ENCODE measurements at places on chromosomes 1 and 21. TPM values are rescaled to one million over a fixed set of nuclear protein-coding genes. Genes with fewer than 3 reads are reported as not detected.

Gene SLAMF9
- total RNA-seq, result not detected

DNA sequence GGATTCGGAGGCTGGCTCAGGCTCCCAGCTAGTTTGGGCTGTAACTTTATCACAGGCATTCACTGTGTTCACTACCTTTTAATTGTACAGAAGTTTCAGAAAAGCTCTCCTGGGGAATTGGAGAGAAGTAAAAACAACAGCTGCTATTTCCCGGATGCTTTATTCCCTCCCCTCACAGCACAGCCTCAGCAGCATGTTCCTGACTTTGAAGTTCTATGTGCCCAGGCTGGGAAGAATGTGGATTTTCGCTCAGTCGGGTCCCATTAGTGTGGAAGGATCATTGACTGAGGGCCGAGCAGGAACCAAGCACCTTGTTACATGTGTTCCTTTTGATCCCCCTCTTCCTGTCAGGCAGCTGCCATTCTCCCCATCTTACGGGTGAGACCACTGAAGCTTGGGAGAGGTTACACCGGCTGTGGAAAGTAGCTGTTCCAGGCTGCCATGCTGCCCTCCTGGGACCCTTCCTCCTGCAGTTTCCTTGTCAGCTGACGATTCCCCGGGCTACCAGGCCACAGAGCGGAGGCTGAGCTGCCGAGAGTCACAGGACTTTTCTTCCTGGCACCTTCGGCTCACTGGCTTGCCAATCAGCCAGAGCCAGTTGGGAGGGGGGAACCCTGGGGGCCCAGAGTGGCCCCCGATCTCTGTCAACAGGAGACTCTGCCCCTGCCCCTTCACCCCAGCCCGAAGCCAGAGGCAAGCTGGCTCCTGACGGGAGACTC is 223.1 kb upstream of the TMEM51 start:
- H3K27me3 ChIP-seq, result peaks cover 33% of the 10 kb centered on the region
- H3K36me3 ChIP-seq, result peaks cover 2% of the 10 kb centered on the region
- DNase-seq, result no peak
- H3K4me3 ChIP-seq, result no peak overlapping the region

GRCh38 chr21:18655931-18656330 is 252.3 kb upstream of the TMPRSS15 start:
- no peak overlapping the region for H3K27ac ChIP-seq
- H3K4me1 ChIP-seq, result no peaks in the 10 kb centered on the region
- H3K36me3 ChIP-seq, result no peaks in the 10 kb centered on the region
- no peak overlapping the region for H3K4me3 ChIP-seq
- no peak for DNase-seq

Gene HEYL
- total RNA-seq, result 0.10 TPM

- peaks cover 2% of the 10 kb centered on the region for H3K36me3 ChIP-seq
- no peaks in the 10 kb centered on the region for H3K27me3 ChIP-seq
- peak overlapping the region; percentile 85 for H3K27ac ChIP-seq
- peak; percentile 38 for DNase-seq
- H3K4me3 ChIP-seq, result peak overlapping the region; percentile 69
Observed at GRCh38 chr1:226711976-226712741, 26.9 kb downstream of the ITPKB start.

- no peaks in the 10 kb centered on the region for H3K27me3 ChIP-seq
- H3K36me3 ChIP-seq, result peaks cover 6% of the 10 kb centered on the region
- H3K4me1 ChIP-seq, result peaks cover 40% of the 10 kb centered on the region
- no peak for DNase-seq
Observed at GRCh38 chr1:32797456-32797855, 19.7 kb downstream of the YARS1 start.

DNA sequence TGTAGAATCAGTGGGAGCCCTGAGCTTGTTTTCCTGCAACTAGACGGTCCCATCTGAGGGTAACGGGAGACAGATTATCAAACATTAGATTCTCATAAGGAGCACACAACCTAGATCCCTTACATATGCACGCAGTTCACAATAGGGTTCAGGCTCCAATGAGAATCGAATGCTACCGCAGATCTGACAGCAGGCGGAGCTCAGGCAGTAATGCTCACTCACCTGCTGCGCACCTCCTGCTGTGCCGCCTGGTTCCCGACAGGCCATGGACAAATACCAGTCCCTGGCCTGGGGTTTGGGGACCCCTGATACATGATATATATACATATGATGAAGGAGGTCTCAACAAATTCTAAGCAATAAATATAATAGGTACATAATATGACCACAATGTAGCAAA is 19.7 kb upstream of the SMIM12 start:
- no peak overlapping the region for H3K27ac ChIP-seq
- no peak for DNase-seq
- H3K4me1 ChIP-seq, result peaks cover 3% of the 10 kb centered on the region
- H3K36me3 ChIP-seq, result peaks cover 9% of the 10 kb centered on the region
- peaks cover 50% of the 10 kb centered on the region for H3K27me3 ChIP-seq

Gene BSDC1
- 177 TPM for total RNA-seq

DNA sequence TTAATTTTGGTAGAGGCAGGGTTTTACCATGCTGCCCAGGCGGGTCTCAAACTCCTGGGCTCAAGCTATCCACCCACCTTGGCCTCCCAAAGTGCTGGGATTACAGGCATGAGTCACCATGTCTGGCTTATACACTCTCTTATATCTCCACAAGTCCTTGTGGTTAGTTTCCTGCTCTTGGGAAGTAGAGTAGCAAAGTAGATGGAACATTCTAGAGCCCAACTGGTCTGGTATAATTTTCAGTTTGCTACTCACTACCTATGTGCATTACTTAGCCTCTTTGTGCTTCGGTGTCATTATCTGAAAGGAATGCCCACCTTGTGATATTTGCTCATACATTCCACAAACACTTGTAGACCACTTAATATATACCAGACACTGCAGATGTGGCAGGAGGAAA is 96.6 kb upstream of the IPO9 start:
- H3K4me3 ChIP-seq, result no peak overlapping the region
- no peak overlapping the region for H3K27ac ChIP-seq
- peaks cover 2% of the 10 kb centered on the region for H3K4me1 ChIP-seq
- H3K27me3 ChIP-seq, result peaks cover 36% of the 10 kb centered on the region

DNA sequence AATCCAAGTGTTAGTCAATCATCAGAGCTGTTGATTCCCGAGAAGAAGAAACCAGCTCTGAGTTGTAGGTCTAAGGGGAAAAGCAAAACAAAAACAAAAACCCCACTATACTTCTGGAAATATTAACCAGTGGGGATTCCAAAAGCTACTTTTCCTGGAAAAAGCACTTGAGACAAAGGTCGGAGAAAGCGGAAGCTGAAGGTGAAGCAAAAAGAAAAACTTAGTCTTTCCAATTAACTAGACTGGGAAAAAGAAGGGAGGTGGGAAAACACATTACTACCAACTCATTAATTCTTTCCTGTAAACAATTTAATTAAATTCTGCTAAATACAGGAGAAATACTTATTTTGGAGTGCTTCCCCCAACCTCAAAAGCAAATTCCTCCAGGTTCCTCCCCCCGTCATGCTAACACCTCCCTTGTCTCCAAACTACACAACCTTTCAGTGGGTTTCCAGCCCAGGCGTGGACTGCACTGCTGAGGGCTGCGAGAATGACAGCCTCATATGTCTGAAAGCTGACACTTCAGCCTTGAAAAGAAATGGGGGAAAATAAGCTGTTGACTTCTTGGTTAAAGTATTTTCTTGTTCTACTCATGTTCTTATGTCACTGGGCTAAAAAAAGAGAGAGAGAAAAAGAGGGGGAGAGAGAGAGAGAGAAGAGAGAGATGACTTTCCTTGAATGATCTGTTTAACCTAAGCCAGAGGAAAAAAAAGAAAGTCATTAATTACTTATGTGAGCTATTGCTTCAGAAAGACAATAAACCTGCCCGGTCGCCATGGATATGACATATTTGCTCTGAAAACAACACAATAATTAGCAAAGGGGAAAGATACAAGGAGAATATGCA is 5.1 kb downstream of the CASZ1 start:
- H3K4me3 ChIP-seq, result no peak overlapping the region
- DNase-seq, result no peak
- H3K27me3 ChIP-seq, result peaks cover 45% of the 10 kb centered on the region
- no peak overlapping the region for H3K27ac ChIP-seq
- peaks cover 15% of the 10 kb centered on the region for H3K4me1 ChIP-seq
- H3K36me3 ChIP-seq, result peaks cover 3% of the 10 kb centered on the region

DNA sequence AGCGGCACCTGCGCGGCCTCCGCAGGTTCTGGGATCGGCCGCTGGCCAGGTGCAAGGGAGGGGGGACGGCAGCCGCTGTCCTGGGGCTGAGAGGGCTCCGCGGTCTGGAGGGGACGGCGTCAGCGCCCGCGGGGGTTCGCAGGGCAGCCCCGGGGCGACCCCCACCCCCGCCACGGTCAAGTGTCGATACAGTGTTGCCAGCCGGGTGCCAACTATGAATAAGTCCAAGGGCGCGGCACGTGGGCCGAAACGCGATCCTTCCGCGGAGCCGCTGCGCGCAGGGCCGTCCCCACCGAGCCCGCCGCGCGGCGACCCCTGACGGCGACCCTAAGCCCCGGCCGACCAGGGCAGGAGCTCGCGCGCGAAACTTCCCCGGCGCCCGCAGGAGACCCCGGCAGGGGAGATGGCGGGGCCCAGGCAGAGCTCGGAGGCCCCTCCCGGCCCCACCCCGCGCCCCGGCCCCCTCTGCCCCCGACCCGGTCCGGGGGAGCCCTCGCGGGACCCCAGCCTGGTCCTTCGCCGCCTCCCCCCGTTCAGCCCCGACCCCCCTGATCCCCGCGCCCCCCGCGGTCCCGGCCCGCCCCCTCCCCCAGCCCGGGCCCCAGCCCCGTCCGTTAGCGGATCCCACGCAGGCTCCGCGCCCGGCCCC is 586 bp upstream of the AGPAT3 start:
- peaks cover 30% of the 10 kb centered on the region for H3K4me1 ChIP-seq
- H3K4me3 ChIP-seq, result peak overlapping the region; percentile 70
- H3K27ac ChIP-seq, result no peak overlapping the region
- no peaks in the 10 kb centered on the region for H3K36me3 ChIP-seq

DNA sequence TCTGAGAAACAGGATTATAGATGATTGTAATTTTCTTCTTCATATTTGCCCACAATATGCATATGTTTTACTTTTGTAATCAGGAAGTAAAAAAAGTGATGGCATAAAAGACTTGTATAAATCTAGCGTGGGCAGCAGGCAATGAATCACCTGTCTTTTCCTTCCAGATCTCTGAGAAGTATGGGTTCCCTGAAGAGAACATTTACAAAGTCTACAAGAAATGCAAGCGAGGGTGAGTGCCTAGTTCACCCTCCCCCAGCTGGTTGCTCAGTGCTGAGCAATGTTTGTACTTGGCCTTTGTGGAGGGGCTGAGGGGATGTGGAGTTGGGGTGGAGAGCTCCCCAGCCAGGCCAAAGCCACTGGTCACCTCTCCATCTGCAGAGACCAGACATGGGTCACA is 30.7 kb downstream of the GRHL3 start:
- H3K4me3 ChIP-seq, result no peak overlapping the region
- DNase-seq, result no peak
- H3K4me1 ChIP-seq, result peaks cover 10% of the 10 kb centered on the region
- peaks cover 7% of the 10 kb centered on the region for H3K27me3 ChIP-seq
- H3K36me3 ChIP-seq, result no peaks in the 10 kb centered on the region
- H3K27ac ChIP-seq, result peak overlapping the region; percentile 56

- H3K4me3 ChIP-seq, result no peak overlapping the region
- DNase-seq, result no peak
- peaks cover 2% of the 10 kb centered on the region for H3K4me1 ChIP-seq
- H3K27me3 ChIP-seq, result no peaks in the 10 kb centered on the region
- peak overlapping the region; percentile 8 for H3K27ac ChIP-seq
- H3K36me3 ChIP-seq, result no peaks in the 10 kb centered on the region
Observed at GRCh38 chr1:9164532-9164900, 35.6 kb upstream of the GPR157 start.

DNA sequence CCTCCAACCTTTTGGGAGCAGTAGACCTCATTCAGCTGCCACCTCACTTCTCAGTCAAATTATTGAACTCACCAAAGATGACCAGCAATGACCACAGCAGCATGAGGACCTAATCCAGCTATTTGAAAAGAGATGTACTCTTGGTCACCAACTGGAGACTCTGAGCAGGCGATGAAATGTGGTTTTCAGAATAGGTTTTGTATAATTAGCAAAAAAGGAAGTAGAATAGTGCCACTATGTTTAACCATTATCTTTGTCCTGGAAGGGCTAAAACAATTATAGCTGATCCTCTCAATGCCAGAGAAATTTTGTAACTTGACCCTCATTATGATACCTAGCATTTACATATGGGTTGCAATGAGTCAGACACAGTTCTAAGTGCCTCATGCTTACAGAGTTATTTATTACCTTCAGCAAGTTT is at the start of gene FCRL2:
Gene FCRL2 (minus strand): TSS at position 162 of the 421 bp plus-strand sequence. CDS start 59 bp downstream, at position 103.
- no peak for DNase-seq
- H3K4me1 ChIP-seq, result no peaks in the 10 kb centered on the region
- no peaks in the 10 kb centered on the region for H3K36me3 ChIP-seq
- peaks cover 7% of the 10 kb centered on the region for H3K27me3 ChIP-seq

GRCh38 chr1:195580988-195581387 is 1027.3 kb downstream of the KCNT2 start:
- no peaks in the 10 kb centered on the region for H3K36me3 ChIP-seq
- no peak overlapping the region for H3K4me3 ChIP-seq
- no peak overlapping the region for H3K27ac ChIP-seq

- peaks cover 3% of the 10 kb centered on the region for H3K4me1 ChIP-seq
- H3K27me3 ChIP-seq, result peaks cover 9% of the 10 kb centered on the region
Observed at GRCh38 chr1:98221923-98222322, 301.1 kb upstream of the DPYD start.

GRCh38 chr1:208059409-208060001 is 148.6 kb upstream of the CD34 start:
- DNase-seq, result no peak
- peaks cover 77% of the 10 kb centered on the region for H3K27me3 ChIP-seq
- H3K27ac ChIP-seq, result no peak overlapping the region
- peaks cover 5% of the 10 kb centered on the region for H3K36me3 ChIP-seq
- peaks cover 4% of the 10 kb centered on the region for H3K4me1 ChIP-seq

- no peak overlapping the region for H3K27ac ChIP-seq
- no peaks in the 10 kb centered on the region for H3K27me3 ChIP-seq
- DNase-seq, result no peak
- H3K36me3 ChIP-seq, result no peaks in the 10 kb centered on the region
- no peak overlapping the region for H3K4me3 ChIP-seq
Observed at GRCh38 chr1:38875811-38876210, 2.7 kb upstream of the MYCBP start.

GRCh38 chr1:37455516-37455915 is 18.9 kb upstream of the ZC3H12A start:
- no peak overlapping the region for H3K27ac ChIP-seq
- no peaks in the 10 kb centered on the region for H3K36me3 ChIP-seq
- H3K27me3 ChIP-seq, result no peaks in the 10 kb centered on the region
- no peak overlapping the region for H3K4me3 ChIP-seq
- H3K4me1 ChIP-seq, result peaks cover 5% of the 10 kb centered on the region

DNA sequence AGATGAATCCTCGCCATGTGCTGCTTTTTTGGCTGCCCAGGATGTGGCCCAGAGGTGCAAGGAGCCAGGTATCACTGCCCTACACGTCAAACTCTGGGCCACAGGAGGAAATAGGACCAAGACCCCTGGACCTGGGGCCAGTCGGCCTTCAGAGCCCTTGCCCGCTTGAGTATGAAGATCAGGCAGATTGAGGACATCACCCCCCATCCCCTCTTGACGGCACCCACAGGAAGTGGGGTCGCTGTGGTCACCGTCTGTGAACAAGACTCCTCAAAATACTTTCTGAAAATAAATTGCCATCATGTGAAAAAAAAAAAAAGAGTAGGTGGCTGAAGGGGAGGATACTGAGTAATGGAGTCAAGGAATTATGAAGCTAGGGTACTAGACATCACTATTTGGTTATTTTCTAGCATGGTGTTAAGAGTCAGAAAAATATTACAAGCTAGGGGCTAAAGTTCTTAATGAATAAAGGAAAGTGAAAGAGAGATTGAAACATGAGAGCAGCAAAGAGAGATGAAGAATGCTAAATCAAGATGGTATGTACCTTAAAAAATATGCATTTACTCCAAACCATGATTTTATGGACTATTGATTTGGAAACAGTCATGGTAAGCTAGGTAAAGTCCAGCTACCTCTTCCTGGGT is 84.9 kb downstream of the CLEC20A start:
- peaks cover under 1% of the 10 kb centered on the region for H3K36me3 ChIP-seq
- H3K4me1 ChIP-seq, result no peaks in the 10 kb centered on the region
- DNase-seq, result no peak
- H3K27ac ChIP-seq, result no peak overlapping the region

Gene MPZ
- 2.9 TPM for total RNA-seq

Measured in T-helper 17 cell (primary cell).